ENCODE measurements at places on chromosomes 12 and 14.
A peak's percentile ranks its signal among the peaks of the same experiment; 100 is the strongest.

GRCh38 chr12:64412459-64412858, 8.3 kb downstream of the XPOT start:
- DNase-seq = no peak

DNA sequence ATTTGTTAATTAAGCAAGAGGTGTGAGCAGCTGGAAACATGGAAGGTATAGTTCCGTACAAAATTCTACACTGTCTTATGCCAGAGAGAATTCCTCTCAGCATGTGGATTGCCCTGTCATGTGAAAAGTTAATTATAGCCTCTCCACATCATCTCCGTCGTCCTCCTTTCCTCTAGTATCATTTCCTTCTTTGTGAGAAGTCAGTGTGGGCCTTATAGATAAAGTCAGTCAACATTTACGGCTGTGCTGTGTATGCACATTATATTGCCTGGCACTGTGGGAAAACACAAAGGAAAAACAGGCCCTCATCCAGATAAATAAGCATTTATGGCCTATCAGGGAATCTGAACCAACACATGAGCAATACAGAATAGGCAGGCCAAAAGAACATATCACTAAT, 236.6 kb downstream of the SEC23A start:
- no peak for DNase-seq

- no peak for DNase-seq
These were observed 14.3 kb downstream of the COCH start for GRCh38 chr14:30888480-30889243.

GRCh38 chr12:99278899-99279298, 368.7 kb upstream of the GARIN6 start:
- no peak for DNase-seq

DNA sequence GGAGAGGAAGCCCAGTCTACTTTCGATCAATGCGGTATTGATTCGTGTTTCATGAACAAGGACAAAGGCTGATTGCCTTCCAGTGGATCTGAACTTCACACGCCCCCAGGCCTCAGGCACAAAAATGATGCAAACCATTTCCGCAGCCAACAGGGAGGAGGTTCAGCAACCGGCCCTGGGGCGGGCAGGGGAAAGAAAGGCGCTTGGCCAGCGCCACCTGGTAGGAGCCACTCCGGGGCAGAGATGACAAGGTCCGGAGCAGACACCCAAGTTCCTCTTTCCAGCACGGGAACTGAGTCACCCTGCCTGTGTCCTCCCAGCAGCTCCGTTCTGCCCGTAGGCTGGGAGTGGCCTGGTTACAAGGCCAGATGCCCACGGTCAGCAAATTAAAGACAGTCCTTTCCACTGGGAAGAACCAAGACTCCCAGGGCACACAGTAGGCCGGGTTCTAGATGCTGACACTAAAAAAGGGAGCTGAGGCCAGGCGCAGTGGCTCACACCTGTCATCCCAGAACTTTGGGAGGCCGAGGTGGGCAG, 136.3 kb downstream of the SCARB1 start:
- DNase-seq = no peak

GRCh38 chr14:49755378-49755777, 12.6 kb upstream of the KLHDC2 start:
- no peak for DNase-seq

- DNase-seq = no peak
These were observed 54.0 kb downstream of the TAOK3 start for GRCh38 chr12:118318744-118319143.

- no peak for DNase-seq
These were observed 14.3 kb upstream of the E2F7 start for GRCh38 chr12:77079631-77080030.

DNA sequence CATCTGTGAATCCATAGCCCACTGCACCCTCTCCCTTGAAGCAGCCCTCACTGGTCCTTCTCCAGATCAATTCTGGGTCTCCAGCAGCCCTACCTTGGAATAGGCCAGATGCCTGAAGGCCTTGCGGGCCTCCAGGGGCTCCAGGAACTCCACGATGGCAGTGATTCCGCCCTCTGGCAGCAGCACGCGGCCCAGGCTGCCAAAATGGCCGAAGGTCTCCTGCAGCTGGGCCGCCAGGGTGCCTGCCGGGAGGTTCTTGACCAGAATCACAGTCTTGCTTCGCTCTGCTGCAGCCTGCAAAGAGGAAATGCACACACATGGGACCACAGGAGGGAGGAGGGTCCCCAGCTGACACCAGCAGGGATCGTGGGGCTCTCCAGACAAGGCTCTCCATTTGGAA, 26.3 kb downstream of the RBM19 start:
- DNase-seq = no peak

DNA sequence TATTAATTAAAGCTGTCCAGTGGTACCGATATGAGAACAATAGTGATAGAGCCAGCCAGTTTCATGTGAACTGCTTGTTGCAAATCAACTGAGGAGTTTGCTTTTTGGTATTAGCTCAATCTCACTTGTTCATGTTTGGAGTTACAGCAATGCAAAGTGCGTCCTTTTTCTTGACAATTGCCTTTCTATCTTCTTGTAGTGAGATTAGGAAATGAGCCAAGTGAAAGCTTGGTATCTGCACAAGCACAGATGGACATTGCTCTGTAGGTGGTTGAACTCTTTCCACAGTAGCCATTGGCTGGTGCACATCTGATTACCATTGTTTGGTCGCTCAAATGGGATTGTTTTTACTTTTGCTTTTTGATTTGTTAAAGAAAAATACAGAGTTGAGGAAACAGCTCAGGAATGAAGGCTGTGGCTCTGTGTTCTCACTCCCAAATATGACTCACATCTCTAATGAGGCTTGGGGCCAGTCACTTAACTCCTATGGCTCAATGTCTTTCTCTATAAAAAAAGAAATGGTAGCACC, 241.4 kb downstream of the BMP4 start:
- no peak for DNase-seq

DNA sequence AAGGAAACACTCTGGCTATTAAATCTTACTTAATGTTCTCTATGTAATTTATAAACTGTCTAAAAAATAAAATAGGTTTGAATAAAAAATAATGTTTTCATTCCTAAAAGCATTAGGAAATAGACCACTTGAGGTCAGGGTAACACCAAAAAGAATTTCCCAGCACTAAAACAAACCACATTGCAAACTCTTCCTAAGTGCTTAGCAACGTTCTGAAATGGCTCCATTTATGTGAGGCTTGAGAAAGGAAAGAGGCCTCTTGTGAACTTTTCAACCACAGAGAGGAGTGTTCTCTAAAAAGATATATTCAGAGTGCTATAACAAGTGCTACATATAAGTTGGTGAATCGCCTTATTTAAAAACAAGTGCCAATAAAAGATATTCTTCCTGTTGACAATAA, 42.7 kb downstream of the ALX1 start:
- DNase-seq = no peak

GRCh38 chr12:30191696-30192455, 408.1 kb upstream of the TMTC1 start:
- DNase-seq = no peak

DNA sequence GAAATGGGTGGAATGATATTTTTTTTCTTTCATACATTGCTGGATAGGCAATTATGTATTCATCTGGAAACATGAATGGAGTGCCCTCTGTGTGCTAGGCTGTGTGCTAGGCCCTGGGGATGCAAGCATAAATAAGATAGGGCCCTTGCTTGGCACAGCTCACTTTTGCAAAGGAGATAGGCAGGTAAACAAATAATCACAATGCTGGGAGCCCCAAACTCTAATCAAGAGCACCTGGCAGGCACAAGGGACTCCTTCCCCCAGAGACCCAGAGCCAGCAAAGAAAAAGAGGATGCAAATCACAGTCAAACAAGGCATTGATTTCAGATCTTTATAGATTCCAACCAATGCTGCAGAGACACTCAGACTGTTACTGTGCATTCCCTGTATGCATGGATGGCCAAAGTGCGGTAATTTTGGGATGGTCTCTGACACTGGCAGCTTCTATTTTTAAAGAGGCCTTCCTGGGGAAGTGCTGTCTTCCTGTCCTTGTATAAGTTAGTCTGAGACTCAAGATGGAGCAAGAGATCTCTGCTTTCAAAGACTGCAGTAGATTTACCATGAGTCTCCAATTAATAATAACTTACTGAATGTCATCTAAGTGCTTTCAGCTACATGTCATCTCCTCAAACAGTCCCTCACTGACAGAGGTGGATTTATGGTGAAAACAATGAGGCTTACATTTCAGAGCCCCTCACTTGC, 45.1 kb upstream of the CPM start:
- DNase-seq = no peak

DNA sequence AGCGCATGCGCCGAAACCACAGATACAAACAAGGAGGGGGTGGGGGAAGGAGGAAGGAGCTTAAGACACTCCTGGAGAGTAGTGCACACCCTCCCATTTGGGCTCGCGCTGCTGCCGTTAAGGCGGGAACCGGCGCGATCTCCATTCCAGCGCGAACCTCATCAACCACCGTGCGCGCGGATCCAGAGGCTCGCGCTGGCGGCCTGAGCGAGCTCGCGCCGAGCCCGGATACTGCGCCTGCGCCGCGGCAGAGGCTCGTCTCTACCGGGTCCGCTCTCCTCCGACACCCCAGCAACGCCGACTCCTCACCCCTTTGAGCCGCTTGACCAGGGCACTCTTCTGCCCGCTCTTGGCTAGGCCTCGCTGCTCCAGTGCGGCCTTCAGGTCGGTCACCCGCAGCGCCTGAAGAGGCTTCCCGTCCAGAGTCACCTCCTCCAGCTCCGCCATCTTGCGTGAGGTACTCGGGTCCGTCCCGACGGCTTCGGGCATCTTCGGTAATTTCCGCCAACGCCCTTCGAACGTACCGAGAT, at the start of gene ACIN1:
Gene ACIN1, minus strand, starts transcription at position 471 of the 530 bp plus-strand sequence. Its CDS starts 24 bp downstream, at position 447.
- DNase-seq = peak; percentile 75

GRCh38 chr12:64675795-64676194, 65.5 kb downstream of the RASSF3 start:
- DNase-seq = peak; percentile 59

GRCh38 chr12:79532907-79533288, 157.9 kb downstream of the PAWR start:
- DNase-seq = no peak

GRCh38 chr14:59148334-59148900, 40.0 kb upstream of the DAAM1 start:
- DNase-seq = no peak

DNA sequence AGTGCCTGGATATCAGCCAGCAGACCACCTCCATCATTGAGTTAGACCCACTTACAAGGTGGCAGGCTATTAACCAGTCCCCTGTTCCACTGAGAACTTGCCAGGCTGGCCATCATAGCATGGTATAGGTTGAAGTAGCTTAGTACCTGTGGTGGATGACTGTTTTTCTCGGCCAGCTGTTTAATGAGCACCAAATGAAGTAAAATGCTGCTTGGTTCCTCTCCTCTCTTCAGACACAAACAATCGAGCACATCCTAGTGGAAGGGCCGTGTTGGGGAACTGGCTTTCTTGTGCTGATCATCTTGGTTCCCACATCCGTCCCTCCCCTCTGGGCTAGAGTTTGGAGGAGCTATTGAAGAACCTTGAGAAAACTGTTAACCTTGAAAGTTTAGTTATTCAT, 486.2 kb downstream of the RAD51B start:
- DNase-seq = no peak

DNA sequence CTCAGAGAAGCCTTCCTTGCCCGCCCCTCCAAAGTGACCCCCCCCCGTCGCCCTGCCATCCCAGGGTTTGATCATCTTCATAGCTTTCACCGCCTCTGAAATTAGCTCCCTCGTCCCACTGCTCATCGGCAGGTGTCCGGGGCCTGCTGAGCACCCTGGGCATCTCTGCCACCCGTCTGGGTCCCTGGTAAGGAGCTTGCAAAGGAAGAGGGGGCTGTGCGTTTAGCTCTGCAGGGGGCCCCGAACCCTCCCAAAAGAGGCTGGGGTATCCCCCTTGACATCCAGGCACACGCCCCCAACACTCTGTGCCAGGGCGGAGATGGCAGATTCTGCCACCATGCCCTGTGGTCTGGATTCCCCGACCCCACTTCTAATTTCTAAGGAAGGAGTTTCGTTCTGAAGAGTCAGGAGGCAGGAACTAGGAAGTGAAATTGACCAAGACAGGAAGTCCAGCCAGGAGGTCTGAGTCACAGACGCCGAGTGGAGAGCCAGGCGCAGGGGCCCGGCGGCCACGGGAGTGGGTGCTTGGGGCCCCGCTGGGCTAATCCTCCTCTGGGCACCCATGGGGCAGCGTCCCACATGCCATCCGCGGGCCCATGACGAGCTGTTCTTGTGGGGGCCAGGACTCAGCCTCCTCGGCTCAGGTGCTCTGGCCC, 95.7 kb downstream of the RFLNA start:
- no peak for DNase-seq

DNA sequence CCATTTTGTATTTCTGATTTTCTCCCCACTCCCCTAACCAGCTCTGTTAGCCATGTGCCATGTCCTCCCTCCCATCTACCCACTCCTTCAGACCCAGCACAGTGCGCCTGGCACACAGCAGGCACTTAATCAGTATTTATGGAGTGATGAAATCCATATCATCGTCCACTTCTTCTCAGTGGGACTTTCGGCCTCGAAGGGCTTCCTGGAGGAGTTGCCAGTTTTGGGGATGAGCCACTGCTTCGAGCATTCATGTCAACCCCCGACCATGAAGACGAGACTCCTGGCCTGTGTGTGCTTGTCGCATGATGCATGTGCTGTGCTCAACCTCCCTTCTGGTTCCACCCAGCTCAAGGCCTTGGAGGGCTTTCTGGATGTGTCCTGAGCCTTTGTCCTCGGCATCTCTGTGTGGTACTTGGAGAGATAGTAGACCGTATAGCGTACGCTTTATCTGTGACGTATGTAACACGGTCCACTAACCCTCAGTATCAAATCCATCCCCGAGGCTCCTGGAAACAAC, 119.5 kb upstream of the RTL1 start:
- no peak for DNase-seq

Measured in CD4-positive, alpha-beta T cell treated with Interleukin-17A for 4 hours (primary cell).